CD4-positive, alpha-beta T cell treated with Interleukin-2 at 100 ng/mL for 4 hours (primary cell): ENCODE measurements at places on chromosomes 12 and 14.

DNA sequence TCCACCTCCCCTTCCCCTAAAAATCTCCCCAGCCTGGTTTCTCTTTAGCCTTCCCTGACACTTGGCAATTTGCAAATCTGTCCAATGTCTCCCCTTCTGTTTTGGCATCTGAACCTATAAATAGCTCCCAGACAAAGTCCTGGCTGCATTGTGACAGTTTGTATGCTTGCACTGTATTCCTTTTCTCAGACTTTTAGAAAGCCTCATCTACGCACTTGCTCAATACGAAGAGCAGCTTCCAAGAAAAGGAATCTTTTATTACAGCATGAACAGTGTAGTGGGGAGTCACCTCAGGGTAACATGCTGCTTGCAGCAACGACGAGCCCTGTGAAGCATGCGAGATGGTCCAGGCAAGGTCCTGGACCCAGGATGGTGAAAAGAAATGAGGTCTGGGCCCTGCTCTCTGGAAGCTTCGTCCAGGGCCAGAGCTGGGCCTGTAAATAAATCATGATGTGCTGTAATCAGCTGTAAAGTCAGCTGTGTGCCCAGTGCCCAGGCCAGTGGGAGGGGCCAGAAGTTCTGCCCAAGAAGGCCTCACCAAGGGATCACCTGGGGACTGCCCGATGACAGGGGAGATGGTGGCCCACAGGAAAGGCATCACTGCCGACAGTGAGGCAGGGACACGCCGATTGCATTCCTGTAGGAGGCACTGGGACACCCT is 88.3 kb downstream of the RIN3 start:
- no peak for DNase-seq

GRCh38 chr12:93736640-93737178 is 59.5 kb downstream of the CRADD start:
- DNase-seq: no peak

DNA sequence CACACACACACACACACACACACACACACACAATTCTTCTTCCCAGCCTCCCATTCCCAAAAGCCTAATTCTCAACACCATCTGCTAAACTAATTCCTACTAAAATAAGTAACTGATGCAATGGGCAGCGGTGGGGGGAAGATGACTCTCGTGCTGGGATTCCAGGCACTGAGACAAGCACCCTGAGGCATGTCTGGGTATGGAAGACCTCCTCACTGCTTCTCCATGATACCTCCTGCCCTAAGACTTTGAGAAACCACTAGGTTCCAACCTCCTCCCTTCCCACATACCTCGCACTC is 789 bp upstream of the VWF start:
- no peak for DNase-seq

GRCh38 chr14:21229821-21230220 is 39.4 kb downstream of the HNRNPC start:
- peak; percentile 66 for DNase-seq

DNA sequence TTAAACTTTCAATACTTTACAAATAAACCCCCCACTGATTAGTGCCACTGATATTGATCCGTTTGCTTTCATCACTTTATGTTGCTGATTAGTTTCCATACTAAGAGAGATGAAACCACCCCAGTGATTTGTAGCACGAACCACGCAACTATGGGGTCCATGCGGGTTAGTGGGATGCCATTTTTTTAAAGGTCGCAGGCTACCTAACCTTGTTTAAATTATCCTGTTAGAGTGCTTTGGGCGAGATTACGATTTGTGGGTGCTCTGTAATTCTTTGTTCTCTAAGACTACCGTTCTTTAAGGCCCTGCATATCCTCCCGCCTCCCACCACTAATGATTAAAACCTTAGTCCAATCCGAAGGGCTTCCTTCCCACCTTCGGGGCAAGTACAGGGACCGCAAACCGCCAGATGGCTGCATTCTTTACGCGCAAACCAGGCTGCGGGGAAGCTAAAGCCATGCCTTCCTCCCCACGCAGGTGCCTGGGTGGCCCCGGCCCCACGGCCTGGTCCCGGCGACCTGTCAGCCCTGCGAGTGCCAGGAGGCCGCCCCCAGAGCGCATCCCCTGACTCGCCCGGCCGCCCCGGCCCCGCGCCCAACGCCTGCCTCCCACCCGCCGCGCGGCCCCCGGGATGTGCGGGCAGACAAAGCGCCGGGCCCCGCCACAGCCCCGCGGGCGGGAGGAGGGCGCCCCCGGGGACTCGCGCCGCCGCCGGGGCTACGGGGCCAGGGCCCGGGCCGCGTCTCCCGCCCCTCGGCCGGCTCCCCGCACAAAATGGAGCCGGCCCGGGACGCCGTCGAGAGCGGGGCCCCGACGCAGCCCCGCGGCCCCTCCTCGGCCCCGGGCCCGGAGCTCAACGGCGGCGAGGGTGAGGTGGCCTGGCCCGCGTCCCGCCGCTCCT is 759 bp downstream of the NFYB start:
- peak; percentile 38 for DNase-seq

GRCh38 chr12:93824514-93825500 is 147.6 kb downstream of the CRADD start:
- DNase-seq: no peak

- no peak for DNase-seq
Measured at GRCh38 chr12:107277855-107278254, 184.5 kb upstream of the CRY1 start.

- DNase-seq: no peak
Measured at GRCh38 chr14:60106339-60106738, 14.6 kb downstream of the PCNX4 start.

- peak; percentile 83 for DNase-seq
Measured at GRCh38 chr12:71662849-71663560, 643 bp downstream of the ZFC3H1 start.

DNA sequence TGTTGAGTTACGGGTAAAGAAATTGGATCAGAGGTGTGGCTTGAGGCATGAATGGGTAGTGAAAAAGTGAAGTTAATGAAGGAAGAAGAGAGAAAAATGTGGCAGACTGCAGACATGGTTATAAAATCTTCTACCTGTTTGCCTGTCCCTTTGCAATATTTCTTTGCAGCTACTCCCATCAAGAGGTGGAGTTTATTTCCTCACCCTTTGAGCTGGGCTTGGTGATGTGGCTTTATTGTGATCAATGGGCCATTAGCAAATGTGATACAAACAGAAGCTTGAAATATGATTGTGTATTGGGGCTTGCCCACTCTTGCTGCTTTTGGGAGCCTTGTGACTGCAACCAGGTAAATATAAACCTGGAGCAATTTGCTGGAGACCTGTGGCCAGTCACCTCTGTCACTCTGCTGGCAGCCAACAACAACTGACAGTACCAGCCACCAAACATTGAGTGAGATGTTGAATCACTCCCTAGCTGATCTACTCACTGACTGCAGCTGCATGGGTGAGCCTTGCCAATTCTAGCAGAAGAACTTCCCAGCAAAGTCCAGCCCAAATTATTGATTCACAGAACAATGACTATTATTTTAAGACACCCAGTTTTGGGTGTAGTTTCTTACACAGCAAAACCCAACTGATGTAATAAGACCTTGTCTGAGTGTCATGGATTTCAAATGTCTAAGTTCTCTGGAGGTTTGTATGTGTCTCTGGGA is 151.0 kb upstream of the ATP2B1 start:
- peak; percentile 68 for DNase-seq

- DNase-seq: no peak
Measured at GRCh38 chr12:41980390-41980789, 164.3 kb downstream of the GXYLT1 start.

DNA sequence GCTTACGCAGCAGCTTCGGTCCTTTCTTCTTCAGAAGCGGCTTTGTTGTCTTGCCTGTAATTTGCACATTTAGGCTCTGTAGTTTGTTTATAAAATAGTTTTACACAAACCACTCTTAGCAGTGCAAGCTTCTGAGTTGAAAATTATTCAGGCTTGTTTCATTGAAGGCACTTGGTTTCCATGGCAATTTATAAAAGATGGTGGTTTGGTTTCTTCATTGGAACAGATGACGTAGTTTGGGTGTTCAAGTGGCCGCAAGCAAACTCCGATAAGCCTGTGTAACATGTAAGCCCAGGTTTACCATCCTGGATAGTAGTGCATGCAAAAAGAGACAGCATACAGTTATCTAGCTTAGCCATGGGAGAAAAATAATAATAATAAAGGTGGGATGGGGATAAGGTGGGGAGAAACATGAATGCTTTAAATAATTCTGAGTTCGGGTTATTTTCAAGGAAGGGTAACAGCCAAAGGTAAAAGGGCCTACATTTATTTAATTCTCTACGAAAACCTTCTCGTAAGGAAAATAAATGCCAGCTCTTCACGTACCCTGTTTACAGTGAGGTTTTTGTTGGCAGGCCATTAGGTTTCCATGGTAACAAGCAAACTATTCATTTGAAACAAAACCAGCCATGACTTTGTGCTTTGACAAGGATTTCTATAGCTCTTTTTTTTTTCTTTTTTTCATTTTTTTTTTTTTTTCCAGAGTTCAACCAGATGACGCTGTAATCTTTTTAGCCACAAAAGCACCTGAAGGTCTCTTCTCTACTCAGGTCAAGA is 189.6 kb upstream of the RPL10L start:
- DNase-seq: no peak

DNA sequence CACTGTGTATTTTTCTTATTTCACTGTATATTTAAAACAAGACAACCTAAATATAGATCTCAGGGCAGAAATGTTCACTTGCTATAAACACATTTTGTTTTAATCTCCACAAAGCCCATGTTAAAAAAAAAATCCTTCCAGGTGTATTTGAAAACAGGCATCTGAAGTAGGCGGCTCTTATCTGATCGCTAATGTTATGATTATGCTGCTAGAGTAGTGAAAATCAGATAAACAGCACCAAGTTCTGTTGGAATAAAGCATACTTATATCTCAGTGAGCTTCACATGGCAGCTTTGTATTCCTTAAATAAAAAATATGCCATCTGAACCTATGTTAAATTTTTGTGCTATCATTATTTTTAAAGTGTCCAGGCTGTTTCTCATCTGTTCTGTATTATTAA is 47.6 kb upstream of the PZP start:
- no peak for DNase-seq

GRCh38 chr14:99183716-99184115 is 88.3 kb downstream of the BCL11B start:
- no peak for DNase-seq

GRCh38 chr12:685388-685787 is 22.1 kb upstream of the NINJ2 start:
- peak; percentile 93 for DNase-seq

GRCh38 chr12:46659824-46660223 is 166.0 kb downstream of the SLC38A4 start:
- no peak for DNase-seq

DNA sequence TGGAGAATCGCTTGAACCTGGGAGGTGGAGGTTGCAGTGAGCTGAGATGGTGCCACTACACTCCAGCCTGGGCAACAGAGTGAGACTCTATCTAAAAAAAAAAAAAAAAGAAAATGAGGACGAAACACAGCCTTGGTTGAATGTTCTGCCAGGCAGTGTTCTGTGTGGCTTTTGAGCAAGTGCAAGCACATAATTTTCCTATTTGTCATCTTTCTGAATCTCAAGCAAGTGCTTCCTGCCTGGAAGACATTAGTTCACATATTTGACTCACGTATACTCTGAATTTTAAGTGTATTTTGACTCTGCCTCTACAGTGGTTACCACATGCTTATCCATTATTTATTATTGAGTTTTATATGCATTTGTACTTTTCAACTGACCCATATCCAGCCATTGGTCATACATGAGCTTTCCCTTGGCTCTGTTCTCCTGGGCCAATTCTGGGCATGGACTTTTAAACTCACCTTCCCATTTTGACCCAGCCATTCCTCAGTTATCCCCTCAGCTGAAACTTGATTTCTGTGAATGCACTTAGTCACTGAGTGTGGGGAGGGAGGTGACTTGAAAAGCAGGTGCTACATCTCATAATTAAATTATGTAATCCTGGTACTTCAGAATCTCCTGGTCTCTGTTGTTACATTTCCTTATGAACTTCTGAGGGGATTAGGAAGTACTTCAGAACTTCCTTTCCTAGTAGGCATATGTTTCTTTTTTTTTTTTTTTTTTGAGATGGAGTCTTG is 8.1 kb downstream of the OR10G2 start:
- no peak for DNase-seq
